ENCODE measurements at places on chromosomes 4 and X.

GRCh38 chrX:146433771-146434170 is 375.8 kb upstream of the CXorf51B start:
- no peak for DNase-seq

DNA sequence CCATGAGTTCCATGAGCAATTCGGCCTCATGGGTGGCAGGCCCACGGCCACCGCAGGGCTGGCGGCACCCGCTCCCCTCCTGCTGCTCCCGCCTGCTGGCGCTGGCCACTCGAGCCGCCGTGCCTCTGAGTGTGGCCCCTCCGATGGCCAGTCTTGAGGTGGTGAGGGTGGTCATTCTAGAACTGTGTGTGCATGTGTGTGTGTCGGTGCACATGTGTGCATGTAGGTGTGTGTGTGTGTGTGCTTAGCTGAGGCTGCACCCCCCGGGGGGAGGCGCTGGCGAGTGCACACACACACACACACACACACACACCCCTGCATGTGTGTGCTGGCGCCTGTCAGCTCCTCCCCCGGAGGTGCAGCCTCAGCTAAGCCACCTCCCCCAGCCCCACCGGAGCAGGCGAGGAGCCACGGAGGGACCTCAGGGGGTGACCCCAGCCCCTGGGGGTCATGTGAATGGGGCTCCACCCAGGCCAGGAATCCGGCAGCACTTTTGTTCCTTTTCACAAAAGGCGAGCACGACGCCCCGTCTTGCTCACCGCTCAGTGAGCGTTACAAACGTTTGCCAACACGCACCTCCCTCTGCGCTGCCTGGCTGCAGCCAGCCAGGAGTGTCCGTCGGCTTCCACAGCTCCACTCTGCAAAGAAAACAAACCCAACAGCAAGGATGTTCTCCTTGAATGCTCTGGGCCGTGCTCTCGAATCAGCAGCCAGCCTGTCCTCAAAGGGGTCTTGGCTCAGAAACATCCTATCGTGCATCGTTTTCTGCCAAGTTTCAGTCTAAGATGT is 29.9 kb downstream of the FGFRL1 start:
- DNase-seq, result no peak

GRCh38 chrX:148284056-148284455 is 216.4 kb upstream of the AFF2 start:
- no peak for DNase-seq

DNA sequence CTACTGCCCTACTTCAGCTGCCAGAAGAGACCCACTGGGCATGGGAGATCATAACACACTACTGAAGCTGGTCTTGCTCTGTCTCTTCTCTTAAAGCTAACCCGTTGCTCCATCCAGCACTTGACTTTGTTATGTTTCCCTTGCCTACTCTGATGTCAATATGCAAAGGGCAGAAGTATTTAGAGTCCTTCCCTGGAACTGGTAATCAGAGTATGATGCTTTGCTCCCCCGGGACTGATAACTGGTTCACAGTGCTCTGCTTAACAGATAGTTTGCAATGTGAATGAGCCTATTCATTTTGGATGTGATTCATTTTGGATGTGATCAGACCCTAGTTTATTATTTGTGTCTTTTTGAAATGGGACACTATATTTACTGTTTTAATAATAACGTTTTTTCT is 12.3 kb upstream of the UCP1 start:
- no peak for DNase-seq

- DNase-seq, result no peak
Observed at GRCh38 chrX:153669174-153669890, 4.3 kb downstream of the PNCK start.

- no peak for DNase-seq
Observed at GRCh38 chr4:149574971-149575370, 240.7 kb downstream of the IQCM start.

DNA sequence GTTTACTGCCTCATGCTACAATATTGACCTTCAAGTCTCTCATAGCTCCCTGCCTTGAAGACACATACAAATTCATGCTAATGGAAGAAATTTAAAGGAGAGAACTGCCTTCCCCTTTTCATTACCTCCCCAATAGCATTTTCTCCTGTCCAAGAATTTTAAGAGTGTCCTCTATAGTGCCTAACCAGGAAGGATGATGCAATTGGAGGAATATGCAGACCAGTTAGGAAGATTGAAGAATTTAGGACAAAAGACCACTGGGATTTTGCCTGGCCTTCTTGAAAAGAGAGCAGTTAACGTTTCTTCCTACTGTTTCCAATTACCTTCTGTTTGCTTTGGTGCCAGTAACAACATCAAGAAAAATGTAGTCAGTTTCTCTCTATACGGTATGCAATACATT is 443.9 kb downstream of the INPP4B start:
- DNase-seq, result no peak

- DNase-seq, result no peak
Observed at GRCh38 chr4:7420661-7421040, 14.1 kb downstream of the PSAPL1 start.

DNA sequence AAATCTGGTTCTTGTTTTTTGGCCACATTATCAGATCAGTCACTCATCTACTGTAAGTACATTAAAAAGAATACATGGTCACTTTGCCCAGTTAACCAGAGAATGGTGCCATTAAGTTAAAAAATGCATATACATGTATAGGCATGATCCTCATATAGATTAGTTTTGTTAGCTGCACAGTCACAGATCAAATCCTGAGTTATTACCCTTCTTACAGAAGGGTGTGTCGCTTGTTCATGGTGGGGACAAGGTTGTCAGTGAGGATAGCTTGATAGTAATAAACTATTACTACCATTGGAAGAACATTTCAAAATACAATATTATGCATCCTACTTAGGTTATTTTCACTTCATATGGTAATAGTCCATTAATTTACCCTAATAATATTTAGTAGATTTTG is 48.5 kb downstream of the GALNT7 start:
- no peak for DNase-seq

- peak; percentile 97 for DNase-seq
Observed at GRCh38 chrX:12984603-12985319, 9.9 kb downstream of the TMSB4X start.

DNA sequence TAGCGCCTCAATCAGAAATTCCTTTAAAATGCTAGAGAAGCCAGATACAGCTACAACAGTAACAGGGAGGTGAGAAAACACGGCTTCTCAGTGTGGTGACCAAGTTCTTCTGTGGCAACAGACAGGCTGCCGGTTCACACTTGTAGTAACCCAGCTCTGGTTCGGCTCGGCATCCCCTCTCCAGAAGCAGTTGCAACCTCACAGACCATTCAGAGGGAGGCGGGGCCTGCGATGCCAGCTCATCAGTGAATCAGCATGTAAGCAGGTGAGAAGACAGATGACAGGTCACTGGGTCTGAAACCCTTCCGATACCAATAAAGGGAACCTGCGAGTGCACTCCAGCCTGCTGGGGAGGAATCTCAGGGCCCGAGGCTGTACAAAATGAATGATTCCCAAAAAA is 251.0 kb downstream of the KCNIP4 start:
- peak; percentile 72 for DNase-seq

- no peak for DNase-seq
Observed at GRCh38 chrX:49809891-49810632, 19.0 kb upstream of the PAGE4 start.

DNA sequence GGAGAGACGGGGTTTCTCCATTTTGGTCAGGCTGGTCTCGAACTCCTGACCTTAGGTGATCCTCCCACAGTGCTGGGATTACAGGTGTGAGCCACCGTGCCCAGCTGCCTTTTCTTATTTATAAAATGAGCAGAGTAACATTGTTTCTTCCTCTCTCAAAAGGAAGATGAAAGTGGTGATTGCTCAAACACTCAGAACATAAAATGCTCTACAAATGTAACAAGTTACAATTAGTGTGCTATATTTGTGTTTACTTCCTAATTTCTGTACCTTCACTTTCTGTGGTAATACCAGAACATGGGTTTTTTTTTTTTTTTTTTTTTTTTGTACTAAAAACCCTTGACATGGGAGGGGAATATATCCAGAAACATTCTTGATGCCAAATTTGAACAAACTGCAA is 197.9 kb downstream of the MGST2 start:
- DNase-seq, result no peak

GRCh38 chr4:24040811-24041210 is 151.0 kb upstream of the PPARGC1A start:
- no peak for DNase-seq

- no peak for DNase-seq
Observed at GRCh38 chr4:3860913-3861636, 94.9 kb downstream of the ADRA2C start.

- DNase-seq, result no peak
Observed at GRCh38 chr4:186537843-186538521, 17.4 kb downstream of the MTNR1A start.

DNA sequence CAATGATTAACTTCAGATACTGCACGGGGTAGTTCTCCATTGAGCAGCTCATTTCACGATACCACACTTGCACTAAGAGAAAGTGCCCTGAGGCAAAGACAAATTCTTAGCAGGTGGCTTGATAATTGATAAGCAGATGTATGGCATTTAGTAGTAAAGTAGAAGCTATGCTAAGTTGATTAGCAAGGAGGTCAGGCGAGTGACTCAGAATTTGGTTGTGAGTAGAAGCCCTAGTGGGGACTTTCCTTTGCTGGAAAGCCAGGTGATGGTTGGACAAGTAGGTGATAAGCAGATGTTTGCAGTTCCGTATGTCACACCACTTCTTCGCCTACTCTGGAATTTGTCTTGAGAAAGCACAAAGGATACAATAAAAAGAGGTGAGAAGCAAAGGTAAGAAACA is 58.7 kb downstream of the TLL1 start:
- DNase-seq, result peak; percentile 9

GRCh38 chr4:41379230-41379629 is 122.5 kb downstream of the UCHL1 start:
- DNase-seq, result no peak

- no peak for DNase-seq
Observed at GRCh38 chrX:40855932-40856515, 120.7 kb upstream of the MED14 start.

DNA sequence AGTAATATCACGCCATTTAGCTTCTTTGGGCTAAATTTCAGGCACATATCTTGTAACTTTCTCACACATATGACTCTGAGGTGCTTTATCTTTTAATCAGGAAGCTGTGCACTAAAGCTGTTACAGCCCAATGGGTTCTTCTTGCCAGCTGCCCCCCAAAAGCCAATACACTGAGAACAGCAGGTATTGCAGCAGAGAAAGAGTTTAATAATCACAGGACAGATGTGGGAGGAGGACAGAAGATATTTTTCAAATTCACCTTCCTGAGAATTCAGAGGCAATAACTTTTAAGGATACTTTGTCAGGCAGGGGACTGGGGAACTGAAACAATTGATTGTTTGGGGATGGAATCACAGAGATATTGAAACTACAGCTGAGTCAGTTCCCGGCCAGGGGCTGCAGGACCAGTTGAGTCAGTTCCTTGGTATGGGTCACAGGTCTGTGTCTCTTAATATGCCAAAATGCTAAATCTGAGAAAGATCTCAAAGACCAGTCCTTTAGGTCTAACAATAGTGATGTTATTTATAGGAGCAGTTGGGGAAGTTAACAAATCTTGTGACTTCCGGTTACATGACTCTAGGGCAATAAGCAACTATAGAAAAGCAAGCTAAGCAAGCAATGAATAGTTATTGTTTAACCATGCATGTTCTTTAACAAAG is 28.1 kb downstream of the DDIT4L start:
- DNase-seq, result no peak

DNA sequence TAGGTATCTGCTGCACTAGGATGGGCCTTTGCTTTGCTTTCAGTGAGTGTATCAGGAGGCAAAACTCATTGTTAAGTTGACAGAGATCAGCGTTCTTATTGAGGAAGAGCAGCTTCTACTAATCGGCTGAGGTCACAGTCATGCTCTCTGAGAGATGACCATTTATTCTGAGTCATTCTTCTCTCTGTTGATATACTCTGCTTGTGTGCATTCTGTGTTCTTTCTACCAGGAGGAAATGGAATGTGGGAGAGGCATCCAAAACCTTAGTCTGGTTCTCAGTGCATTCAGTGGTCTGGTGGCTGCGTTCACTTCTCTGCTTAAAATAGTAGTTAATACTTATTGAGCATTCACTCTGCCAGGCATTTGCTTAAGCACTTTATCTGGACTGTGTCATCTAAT is 66.2 kb downstream of the RRAGB start:
- DNase-seq, result no peak

- DNase-seq, result peak; percentile 35
Observed at GRCh38 chrX:13827298-13828090, 10.6 kb upstream of the GPM6B start.

DNA sequence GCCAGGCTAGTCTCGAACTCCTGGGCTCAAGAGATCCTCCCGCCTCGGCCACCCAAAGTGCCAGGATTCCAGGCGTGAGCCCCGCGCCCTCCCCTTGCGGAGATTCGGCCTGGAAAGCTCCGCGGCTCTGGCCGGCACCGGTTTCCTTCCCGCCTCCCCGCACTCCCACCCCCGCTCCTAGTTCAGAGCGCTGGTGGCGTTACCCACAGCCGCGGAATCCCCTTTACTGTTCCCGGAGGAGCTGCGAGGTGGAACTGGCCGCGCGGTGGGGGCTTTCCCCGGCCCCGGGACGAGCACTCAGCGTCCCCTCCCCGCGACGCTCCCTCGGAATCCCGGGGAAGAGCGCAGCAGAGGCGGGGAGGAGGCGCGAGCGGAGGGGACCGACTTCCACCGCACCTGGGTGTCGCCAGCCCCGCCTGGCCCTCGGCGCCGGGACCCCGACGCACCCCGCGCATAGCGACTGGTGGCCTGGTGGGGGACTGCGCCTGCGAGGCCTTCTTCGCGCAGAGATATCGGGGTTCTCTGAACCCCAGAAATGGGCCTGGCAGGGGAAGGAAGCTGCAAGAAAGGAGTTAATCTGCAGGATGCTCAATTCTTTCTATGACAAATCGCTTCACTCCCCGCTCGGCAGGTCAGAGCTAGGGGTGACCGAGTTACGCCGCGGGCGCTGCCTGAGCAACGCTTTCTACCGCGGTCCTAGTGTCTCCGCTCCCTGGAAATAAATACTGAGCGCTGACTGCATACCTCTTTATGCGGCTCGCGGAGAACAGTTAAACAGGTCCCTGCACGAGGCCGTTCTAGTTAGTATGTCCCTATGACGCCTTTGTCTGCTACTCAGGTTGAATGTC is 14.6 kb upstream of the SLC25A4 start:
- peak; percentile 20 for DNase-seq

GRCh38 chr4:26319949-26320537 is 771 bp upstream of the RBPJ start:
- no peak for DNase-seq

- DNase-seq, result no peak
Observed at GRCh38 chrX:154488336-154489075, 1.9 kb downstream of the SLC10A3 start.

DNA sequence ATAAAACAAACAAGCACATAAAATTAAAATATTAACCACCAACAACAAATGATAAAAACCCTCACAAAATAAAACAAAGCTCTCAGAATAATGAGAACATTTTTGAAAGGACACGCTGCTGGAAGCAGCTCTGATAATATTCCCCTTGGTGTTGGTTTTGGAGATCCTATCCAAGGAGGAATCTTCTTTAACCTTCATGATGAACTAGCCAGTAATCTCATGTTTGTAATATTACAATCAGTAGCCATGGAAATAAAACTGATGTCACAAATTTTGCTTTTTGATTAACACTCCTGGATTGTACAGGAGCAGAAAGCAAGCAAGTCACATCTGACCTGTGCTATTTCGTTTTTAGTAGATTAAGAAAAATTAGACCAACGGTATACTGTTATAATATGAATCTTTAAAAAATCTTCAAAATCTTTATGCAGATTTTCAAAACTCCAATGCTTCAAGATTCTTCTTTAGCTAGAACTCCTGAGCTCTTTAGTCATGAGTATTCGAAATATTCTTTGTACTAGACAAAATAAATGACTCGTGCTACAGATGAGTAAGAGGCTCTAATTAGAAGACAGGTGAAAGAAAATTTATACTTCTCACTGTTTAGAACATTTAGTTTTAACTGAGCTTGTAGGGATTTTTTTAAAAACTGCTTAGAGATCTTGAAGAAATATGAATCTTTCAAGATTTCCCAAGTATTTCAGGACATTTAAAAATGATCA is 154.1 kb downstream of the RASL11B start:
- DNase-seq, result peak; percentile 14
